Activated naive CD8-positive, alpha-beta T cell treated with anti-CD3 and anti-CD28 coated beads, Interleukin-2, amount 10 ng/mL, durations not matched to agents 7 days and 5 days (primary cell): ENCODE measurements at places on chromosomes 1 and 21.

GRCh38 chr21:42091899-42092508, 20.9 kb downstream of the UMODL1 start:
- no peak for DNase-seq
- H3K36me3 ChIP-seq, result no peaks in the 10 kb centered on the region
- H3K4me3 ChIP-seq, result no peak overlapping the region
- peaks cover 14% of the 10 kb centered on the region for H3K4me1 ChIP-seq

GRCh38 chr1:111541721-111542120, 38.3 kb upstream of the ADORA3 start:
- H3K27ac ChIP-seq, result no peak overlapping the region
- H3K36me3 ChIP-seq, result peaks cover 7% of the 10 kb centered on the region
- peaks cover 6% of the 10 kb centered on the region for H3K27me3 ChIP-seq
- peaks cover 5% of the 10 kb centered on the region for H3K4me1 ChIP-seq
- no peak overlapping the region for H3K4me3 ChIP-seq
- DNase-seq, result no peak

GRCh38 chr21:39046236-39046916, 136.9 kb downstream of the PSMG1 start:
- no peak overlapping the region for H3K27ac ChIP-seq
- no peaks in the 10 kb centered on the region for H3K27me3 ChIP-seq
- no peak overlapping the region for H3K4me3 ChIP-seq
- H3K36me3 ChIP-seq, result no peaks in the 10 kb centered on the region

DNA sequence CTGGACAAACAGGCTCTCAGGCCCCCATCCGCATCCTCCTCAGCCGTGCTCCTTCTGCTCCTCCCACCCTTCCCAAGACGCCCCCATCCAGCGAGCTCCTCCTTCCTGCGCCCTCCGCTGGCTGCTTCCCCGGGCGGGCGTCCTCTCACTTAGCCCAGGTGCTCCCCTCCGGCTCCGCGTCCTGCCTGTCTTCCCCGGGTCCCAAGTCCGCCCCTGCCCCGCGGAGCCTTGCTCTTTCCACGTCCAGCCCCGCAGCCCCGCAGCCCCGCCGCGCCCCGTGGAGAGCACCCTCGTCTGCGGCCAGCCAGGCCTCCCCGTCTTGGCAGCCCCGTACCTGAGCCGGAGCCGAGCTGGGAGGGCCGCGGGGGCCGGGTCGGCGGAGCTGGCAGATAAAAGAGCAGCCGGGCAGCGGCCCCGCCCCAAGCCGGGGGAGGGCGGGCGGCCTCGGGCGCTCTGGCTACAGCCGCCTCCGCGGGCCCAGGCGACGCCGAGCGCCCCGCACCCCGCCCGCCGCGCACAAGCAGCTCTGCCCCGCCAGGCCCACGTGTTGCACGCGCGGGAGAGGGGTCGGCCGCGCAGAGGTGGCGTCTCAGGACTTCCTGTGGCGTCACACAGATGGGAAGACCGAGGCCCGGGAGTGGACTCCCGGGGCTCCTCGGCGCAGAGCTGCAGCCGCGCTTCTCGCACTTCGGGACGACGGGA, at the start of gene PAQR7:
Gene PAQR7, minus strand, starts transcription at position 555 of the 702 bp plus-strand sequence. CDS start 11,869 bp downstream, outside the sequence.
- peak within 1 kb of the TSS; percentile 90 for H3K4me3 ChIP-seq
- peak; percentile 80 for DNase-seq
- H3K27me3 ChIP-seq, result peaks cover 19% of the 10 kb centered on the region

DNA sequence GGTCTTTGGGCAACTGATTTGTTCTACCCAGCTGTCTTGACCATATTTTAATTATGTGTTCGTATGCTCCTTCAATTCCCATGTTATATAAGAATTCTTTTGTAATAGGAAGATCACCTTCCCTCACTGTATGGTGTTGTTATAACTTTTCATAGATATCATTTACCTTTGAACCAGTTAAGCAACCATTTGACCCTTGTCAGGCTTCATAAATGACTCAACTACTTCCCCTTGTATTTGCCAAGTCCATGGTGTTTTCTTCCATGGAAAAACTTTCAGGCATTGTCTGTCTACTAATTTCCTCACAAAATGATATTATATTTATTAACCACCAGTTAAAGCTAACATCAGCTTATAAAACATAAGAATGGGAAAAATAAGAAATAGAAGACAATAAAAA, 5.1 kb downstream of the BPNT1 start:
- H3K27ac ChIP-seq, result no peak overlapping the region
- no peak for DNase-seq
- no peak overlapping the region for H3K4me3 ChIP-seq
- H3K27me3 ChIP-seq, result no peaks in the 10 kb centered on the region
- H3K4me1 ChIP-seq, result peaks cover 2% of the 10 kb centered on the region
- H3K36me3 ChIP-seq, result peaks cover 6% of the 10 kb centered on the region

- H3K4me3 ChIP-seq, result no peak overlapping the region
- peaks cover 4% of the 10 kb centered on the region for H3K27me3 ChIP-seq
- no peak for DNase-seq
- H3K4me1 ChIP-seq, result peaks cover 14% of the 10 kb centered on the region
- peak overlapping the region; percentile 48 for H3K27ac ChIP-seq
- H3K36me3 ChIP-seq, result no peaks in the 10 kb centered on the region
Measured at GRCh38 chr1:27394925-27395324, 2.5 kb downstream of the GPR3 start.

- no peaks in the 10 kb centered on the region for H3K36me3 ChIP-seq
- no peak for DNase-seq
- peaks cover 18% of the 10 kb centered on the region for H3K27me3 ChIP-seq
- no peak within 1 kb of the TSS for H3K27ac ChIP-seq
- H3K4me1 ChIP-seq, result peaks cover 10% of the 10 kb centered on the region
- no peak within 1 kb of the TSS for H3K4me3 ChIP-seq
Measured at GRCh38 chr1:175067362-175068106, at the start of gene TNN. Gene TNN (plus strand): TSS chr1:175067833. CDS start chr1:175077419, 9,586 bp downstream.
